T-helper 2 cell treated with Interferon-gamma antibody and Interleukin-4, amounts not matched to agents 5 μg/mL and 100 μg/mL, for 36 hours (primary cell): ENCODE measurements at places on chromosomes 1 and 21.

- DNase-seq, result peak; percentile 39
These were observed 18.4 kb upstream of the LY9 start for GRCh38 chr1:160777486-160778089.

DNA sequence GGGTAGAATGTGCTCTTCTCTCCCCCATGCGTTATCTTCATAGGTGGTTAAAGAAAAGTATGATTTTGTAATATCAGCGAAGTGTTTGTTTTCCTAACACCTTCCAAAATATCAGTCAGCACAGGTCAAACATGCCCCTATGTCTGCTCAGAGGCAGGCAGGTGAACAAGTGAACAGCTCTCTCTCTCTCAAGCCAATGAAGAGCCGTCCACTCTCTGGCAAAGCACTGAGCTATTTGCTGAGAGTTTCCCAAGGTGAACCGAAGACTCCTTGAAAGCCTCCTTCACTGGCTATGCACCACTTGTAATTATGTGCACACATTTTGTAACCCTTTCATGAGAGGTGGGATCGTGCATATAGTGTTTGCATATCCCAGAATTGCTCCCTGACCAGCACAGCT, 47.7 kb downstream of the ST6GALNAC3 start:
- no peak for DNase-seq

DNA sequence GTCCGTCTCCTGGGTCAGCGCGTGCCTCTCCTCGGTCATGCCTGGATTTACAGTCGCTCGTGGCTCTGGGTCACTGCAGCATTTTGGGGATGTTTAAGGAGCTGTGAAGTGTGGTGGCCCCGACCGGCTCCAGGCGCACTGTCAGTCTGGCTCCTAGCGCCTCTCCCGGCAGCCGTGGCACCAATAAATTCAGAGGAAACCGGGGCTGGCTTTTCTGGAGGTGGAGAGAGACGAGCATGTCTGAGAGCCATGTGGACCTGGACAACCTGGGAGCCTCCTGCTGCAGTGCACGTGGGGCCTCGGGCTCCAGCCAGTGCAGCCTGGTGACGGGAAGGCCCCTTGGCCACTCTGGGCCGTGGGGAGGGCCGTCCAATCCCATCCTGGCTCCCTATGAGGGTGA, 17.1 kb downstream of the PLCH2 start:
- no peak for DNase-seq

DNA sequence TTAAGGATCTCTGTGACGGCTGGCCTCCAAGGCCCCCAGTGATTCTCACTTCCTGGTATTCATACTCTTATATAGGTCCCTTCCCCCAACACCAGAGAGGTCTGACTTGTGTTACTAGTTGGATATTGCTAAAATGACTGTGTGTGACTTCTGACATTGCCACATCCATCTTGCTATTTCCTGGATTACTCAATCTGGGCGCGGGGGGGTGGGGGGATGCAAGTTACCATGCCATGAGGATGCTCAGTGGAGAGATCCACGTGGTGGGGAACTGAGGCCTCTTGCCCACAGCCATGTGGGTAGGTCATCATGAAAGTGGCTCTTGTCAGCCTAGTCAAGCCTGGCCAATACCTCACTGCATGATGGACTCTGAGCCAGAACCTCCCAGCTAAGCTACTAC, 117.0 kb downstream of the UBE2U start:
- no peak for DNase-seq

DNA sequence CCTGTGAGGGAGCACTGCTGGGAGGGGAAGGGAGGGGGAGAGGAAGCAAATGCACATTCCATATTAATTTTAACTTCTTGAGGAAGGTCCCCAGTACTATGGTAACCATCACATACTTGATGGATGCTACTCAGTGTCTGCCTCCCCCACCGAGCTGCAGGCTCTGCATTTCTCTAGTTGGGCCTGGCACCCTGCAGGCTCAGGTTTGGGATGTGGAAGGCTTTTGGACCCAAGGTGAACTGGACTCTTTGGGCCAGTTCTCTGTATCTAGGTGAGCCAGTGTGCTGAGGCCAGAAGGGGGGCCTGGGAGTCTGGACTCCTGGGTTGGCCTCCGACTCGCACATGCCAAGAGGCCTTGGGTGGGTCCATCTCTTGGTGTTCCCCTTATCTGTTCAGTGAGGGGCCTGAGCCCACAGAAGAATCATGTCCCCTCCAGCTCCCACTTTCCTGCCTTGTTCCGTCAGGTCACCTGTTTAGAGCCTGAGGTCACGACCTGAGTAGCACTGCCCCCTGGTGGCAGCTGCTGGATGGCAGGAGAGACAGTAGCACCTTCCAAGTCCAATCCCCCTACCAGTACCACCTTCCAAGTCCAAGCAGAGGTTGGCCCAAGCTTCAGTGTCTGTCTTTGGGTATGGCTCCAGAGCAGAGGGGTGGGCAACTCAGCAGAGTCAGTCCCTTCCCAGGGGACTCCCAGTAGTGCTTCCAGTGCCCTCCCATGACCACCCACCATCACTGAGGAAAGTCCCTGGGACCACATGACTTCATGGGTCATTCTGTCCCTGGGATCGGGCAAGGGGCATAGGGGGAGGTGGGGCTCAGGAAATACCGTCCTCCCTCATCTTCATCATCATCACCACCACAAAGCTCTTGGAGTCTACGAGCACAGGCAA, 241.8 kb downstream of the TRABD2B start:
- DNase-seq, result peak; percentile 10

GRCh38 chr1:47683401-47683800, 245.6 kb downstream of the FOXD2 start:
- DNase-seq, result no peak

GRCh38 chr1:184465489-184466146, 78.8 kb downstream of the C1orf21 start:
- DNase-seq, result no peak

GRCh38 chr21:31195334-31196015, 148.6 kb downstream of the TIAM1 start:
- no peak for DNase-seq

DNA sequence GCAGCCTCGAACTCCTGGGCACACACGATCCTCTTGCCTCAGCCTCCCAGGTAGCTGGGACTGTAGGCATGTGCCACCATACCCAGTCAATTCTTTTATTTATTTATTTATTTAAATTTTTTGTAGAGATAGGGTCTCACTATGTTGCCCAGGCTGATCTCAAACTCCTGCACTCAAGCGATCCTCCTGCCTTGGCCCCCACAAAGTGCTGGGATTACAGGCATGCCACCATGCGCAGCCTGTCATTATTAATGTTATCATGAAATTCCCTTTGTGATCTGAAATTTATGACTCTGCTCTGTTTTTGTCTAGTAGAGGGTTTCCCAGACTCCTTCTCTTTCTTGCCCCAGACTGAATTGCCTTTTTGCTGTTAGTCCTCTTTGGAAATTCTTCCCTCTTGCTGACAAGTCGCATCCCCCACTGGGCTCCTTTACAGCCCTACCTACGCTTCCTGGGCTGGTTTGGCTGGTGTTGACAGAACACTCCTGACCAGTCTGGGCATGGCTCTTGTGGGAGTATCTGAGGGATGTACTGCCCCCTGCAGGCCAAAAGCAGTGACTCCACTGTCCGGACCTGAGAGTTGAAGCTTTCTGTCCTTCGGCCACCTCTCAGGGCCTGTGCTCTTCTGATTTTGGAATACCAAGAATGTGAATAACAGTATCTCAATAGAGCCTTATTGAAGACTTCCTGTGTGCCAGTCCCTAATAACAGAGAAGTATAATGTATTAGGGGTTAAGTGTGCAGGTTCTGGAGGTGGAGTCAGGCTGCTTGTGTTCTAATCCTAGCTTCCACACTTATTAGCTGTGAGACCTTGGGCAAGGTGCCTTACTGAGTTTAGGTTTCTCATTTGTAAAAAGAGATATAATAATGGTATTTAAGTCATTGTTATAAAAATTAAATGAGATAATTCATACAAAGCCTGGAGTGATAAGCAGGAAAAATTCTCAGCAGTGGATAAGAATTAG, 28.2 kb downstream of the TCEANC2 start:
- peak; percentile 48 for DNase-seq

GRCh38 chr1:209945377-209945776, 7.4 kb downstream of the SYT14 start:
- DNase-seq, result no peak

DNA sequence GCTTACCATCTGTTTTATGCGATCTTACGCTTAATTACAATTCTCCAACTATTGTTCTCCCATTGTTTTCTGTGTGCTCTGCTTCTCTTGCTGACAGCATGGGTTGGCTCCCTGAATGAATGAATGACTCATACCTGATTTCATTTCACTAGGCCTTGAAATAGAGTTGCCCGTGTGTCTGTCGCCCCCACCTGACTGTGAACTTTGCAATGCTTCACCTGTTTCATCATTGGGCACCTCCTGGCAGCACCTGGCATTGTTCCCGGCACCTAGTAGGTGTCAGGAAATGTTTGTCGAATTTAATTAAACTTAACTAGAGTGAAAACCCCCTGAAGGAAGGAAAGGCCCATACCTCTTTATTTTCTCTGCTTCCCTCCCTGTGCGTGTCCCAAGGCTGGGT, 120.5 kb upstream of the KLHDC7A start:
- DNase-seq, result no peak

DNA sequence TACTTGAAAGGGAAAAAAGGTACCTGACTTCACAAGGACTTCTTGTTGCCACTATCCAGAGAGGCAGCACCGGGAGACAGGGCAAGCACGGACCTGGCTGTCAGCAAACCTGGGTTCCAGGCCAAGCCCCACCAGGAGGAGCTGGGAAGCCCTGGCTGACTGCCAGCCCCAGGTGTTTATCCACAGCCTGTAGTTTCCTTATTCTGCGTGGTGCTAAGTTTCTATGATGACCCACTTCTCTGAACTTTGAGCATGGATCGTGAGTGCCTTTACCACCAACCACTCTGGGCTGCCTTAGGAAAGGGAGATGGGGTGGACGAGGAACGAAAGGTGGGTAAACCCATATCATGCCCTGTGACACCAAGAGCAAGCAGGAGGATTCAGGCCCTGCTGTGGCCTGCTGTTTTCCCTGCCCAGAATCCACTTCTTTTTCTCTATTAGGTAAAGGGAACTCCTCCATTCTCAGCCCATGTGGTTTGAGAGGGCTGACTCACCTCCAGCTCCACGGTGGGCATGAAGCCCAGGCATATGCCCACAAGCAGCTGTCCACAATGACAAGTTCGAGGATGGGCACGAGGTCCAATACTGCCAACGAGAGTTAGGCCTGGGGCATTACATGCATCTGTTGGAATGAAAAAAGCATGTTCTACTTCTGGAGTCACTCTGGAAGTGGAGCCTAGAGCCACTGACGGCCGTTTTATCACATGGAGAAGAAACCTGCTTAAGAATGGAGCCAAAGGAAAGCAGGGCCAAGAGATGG, 20.3 kb downstream of the TSPAN2 start:
- DNase-seq, result no peak

DNA sequence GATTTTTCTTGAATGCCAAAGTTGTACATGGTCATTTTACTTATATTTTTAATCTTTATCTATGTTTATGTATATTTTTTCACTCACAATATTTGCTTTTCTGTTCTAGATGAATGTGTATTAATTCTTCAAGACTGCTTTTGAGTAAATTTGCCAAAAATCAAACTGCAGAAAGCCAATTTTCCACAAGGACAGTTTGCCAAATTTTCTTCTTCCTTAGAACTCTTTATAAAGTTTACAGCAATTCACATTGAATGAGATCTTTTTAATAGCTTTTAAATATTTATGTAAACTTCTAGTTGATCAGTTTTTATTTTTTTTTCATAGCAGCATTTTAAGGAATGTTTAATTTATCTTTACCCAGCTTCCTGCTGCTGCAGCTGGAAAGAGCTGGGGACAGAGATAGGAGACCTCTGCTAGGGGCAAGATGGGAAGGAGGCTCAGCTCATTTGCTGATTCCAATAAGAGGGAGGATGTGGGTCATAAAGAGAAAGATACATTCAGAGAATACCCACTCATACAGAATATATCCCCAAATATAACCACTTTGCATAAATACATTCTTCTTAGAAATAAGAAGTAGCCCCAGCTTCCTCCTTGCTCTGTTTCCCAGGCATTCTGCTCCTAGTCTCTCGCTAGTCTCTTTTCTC, 93.0 kb downstream of the ODF2L start:
- no peak for DNase-seq

DNA sequence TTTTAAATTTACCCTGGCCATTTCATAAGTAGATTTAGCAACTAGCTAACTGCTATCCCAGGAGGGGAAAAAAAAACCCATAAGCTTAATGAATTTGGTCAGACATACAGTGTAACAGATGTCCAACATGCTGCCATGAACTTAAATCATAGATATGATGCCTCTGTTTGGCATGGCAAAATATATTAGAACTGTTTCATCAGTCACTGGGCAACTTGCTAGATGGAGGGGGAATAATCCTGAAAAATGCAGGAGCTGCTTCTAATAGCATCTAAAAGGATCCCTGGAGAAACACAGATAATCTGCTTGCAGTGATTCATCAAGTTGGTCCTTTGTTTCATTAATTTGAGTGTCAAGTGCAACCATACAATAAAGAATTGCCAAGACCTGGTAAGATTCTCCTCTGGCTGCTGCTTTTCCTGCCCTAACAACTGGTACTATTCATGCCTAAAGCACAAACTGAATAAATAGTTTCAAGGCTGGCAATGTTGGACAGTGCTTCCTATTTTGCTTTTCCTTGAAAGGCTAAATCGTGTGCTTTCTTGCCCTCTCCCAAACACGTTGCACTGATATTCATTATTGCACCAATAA, 1.5 kb upstream of the ST6GALNAC5 start:
- DNase-seq, result no peak

- DNase-seq, result no peak
These were observed 209.5 kb downstream of the GRIK1 start for GRCh38 chr21:29730281-29730680.

GRCh38 chr21:28016571-28016970, 976.1 kb downstream of the LTN1 start:
- no peak for DNase-seq

GRCh38 chr1:58331156-58331555, 215.4 kb downstream of the OMA1 start:
- DNase-seq, result no peak

- no peak for DNase-seq
These were observed 1.2 kb upstream of the CLEC20A start for GRCh38 chr1:178497903-178498478.

GRCh38 chr1:82152356-82153271, 351.9 kb downstream of the ADGRL2 start:
- no peak for DNase-seq
